HFF-Myc (cell line): ENCODE measurements at places on chromosomes 2 and 18.
A peak's percentile ranks its signal among the peaks of the same experiment; 100 is the strongest.

DNA sequence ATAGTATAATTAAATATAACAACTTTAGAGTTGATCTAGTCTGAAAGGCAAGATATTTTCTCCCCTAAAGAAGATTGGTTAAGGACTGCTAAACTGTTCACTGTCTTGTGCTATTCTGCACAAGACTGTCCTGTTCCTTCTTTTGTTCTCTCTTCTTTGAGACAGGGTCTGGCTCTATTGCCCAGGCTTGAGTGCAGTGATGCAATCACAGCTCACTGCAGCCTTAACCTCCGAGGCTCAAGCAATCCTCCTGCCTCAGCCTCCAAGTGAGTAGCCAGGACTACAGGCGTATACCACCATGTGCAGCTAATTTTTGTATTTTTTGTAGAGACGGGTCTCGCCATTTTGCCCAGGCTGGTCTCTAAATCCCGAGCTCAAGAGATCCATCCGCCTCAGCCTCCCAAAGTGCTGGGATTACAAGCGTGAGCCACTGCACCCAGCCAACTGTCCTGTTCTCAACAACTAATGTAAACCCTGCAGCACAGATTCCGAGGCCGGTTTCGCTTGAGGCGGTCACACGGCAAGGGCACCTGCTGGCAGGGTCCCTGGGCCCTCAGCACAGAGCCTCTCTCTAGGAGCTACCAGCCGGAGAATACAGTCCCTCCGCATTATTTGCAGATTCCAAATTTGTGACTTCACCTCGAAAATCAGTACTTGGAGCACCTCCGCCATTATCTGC lies 16.4 kb downstream of the PXDN start:
- no peak for DNase-seq

DNA sequence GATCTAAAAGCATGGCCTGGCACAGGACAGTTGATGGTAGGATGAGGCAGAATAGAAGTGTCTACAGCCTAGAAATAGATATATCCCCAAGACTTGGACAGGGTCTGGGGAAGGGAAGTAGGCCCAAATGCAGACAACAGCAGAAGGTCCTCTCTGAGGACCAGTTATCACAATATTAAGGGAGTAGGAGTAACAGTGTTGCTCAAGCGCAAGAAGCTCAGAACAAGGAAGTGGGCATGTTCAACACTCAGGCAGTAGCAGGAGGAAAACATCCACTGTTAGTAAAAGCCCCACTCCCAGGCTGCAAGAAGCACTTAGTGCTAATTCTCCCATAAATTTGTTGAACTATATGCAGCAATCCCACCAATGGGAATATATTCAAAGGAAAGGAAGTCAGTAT lies 314.7 kb downstream of the METTL4 start:
- no peak for DNase-seq

DNA sequence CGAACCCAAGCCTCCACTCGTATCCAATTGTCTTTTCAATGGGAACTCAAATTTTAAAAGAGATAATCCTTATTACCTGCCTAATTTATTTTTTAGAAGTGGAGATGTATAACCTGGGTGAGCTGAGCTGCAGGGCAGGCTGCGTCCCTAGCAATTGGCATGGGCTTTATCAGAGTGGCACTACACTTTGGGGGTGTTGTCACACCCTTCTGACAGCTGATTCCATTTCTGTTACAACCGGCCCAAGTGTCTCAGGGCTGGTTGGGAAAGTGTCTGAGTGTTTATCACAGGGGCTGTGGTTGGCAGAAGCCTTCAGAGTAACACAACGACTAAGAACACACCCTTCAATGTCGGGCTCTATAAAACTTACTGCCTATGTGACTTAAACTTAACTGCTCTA lies 295.0 kb downstream of the SMAD2 start:
- no peak for DNase-seq

- DNase-seq = no peak
These were observed 19.9 kb upstream of the BCL2L11 start for GRCh38 chr2:111100765-111101162.

- DNase-seq = no peak
These were observed 113.7 kb upstream of the SPRED2 start for GRCh38 chr2:65545837-65546805.

- DNase-seq = no peak
These were observed 550 bp downstream of the MYL12B start for GRCh38 chr18:3262234-3263131.

DNA sequence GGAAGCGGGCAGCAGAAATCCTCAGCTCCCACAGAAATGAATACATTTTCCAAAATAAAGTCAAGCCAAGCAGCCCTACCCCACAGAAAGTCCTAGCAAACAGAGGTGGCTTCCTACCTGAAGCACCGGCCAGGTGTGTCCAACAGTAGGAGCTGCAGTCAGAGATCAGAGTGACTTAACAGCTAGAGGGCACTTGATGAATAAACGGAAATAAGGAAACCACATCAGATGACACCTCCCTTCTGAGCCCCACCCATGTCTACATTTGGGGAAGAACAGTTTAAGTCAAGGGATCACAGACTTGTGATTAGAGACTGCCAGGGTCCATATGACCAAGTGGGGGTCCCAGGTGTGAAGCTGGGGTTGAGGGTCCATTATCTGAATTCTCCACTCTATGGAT lies at the start of gene CXCR1:
Gene CXCR1, minus strand, starts transcription at position 172 of the 400 bp plus-strand sequence. CDS start 1,751 bp downstream, outside the sequence.
- DNase-seq = no peak

- DNase-seq = no peak
These were observed 10.2 kb downstream of the ACKR3 start for GRCh38 chr2:236579746-236580315.

DNA sequence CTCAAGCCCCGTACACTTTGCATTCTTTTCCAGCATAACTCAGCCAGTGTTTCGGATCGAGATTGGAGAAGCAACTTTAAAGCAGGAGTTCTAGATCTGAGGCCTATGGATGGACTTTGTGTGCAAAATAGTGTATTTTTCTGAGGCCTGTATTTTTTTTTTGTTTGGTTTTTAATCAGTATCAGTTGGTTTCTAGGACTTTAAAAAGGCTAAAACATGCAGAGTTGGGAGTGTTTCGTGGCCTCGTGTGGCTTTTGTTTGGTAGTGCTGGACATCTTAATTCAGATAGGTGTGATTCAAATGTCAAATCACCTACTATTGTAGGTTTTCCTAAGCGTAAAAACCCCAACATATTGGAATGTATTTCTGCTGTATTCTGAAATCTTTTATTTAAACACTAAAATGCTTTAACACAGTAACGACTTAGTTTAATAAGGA lies 282 bp upstream of the PUS10 start:
- DNase-seq = peak; percentile 7

GRCh38 chr2:161245671-161246070 lies 62.6 kb upstream of the PSMD14 start:
- no peak for DNase-seq

DNA sequence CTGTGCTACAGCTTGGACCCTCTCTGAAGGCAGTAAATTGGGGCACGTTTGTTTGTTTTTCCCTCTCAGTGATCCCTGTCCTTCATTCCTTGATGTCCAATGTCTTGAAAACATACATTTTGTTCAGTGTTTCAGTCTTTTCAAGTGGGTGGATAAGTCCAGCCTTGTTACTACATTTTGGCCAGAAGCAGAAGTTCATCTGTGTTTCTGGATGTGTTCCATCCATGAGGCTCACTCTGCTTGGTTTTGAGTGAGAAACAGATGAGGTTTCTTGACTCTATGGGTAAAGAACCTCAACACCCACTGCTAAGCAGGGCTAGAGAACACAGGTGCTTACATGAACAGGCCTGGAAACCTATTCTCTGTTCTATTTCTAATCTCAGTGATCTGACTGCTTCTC lies 74.5 kb upstream of the RFX8 start:
- DNase-seq = no peak

- no peak for DNase-seq
These were observed 102.8 kb downstream of the CAPN13 start for GRCh38 chr2:30704309-30705020.

- no peak for DNase-seq
These were observed 121.1 kb downstream of the LAMA3 start for GRCh38 chr18:23810396-23810795.

- DNase-seq = no peak
These were observed 69.5 kb upstream of the TGIF1 start for GRCh38 chr18:3380384-3380961.

DNA sequence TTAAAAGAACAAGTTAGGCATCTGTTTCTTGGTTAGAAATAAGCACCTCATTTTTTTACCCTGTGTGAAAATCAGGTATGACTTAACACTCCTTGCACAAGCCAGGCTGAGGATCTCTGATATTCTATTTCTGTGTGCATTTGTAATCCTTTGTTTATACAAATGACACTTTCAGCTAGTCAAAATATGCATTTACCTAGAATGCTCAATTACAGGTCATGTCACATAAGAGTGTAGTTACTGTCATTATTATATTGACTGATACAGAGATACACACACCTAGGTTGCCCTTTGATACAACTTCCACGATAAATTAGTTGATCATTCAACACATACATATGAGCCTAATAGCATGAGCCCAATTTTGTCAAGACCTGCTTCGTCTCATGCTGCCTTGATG lies 144.3 kb downstream of the CHST9 start:
- no peak for DNase-seq

GRCh38 chr2:189176516-189176915 lies 3.0 kb downstream of the COL5A2 start:
- no peak for DNase-seq

GRCh38 chr2:38486213-38487026 lies 109.3 kb upstream of the ATL2 start:
- DNase-seq = no peak

GRCh38 chr18:57077786-57078552 lies 68.9 kb upstream of the BOD1L2 start:
- DNase-seq = no peak

- no peak for DNase-seq
These were observed 1579.5 kb downstream of the LRP1B start for GRCh38 chr2:140551287-140551686.

DNA sequence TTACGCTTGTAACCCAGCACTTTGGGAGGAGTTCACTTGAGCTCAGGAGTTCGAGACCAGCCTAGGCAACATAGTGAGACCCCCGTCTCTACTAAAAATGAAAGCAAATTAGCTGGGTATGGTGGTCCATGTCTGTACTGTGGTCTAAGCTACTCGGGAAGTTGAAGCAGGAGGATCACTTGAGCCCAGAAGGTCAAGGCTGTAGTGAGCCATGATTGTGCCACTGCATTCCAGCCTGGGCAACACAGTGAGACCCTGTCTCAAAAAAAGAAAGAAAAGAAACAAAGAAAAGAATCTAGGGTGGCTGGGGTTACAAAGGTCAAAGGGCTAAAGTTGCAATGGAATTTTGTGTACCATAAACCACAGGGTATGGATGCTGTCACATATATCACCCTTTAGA lies 41.3 kb downstream of the KIF3C start:
- DNase-seq = no peak

DNA sequence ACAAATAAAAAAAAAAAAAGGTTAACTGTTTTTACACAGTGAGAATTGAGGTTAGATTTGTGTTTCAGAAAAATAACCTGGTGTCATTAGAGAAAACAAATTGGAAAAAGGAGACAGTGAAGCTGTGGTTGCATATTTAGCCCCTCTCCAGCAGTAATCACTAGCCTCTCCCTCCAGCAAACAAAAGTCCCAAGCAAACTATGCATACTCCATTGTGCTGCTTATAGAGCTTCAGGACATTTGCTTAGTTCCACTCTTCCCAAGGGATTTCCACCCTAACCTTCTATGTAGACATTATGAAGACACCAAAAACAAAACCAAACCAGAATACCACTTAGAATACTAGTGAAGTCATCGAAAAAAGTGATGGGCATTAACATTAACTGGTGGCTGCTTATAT lies 534.2 kb upstream of the CDH2 start:
- DNase-seq = no peak

DNA sequence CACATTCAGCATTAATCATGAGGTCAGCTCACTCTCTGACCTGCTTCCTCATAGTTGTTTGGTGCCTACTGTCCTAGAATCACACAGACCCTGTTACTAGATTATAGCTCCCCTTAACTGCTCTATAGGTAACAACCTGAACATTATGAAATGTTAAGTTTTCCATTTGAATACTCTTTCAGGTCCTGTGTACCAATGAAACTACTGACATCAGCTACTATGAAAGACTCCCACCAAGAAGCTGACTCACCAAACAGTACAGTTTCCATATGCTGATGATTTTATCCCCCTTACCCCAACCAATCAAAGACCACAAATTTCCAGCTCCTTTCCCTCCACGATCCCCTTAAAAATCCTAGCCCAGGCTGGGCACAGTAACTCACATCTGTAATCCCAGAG lies 56.3 kb downstream of the SRBD1 start:
- peak; percentile 33 for DNase-seq

GRCh38 chr2:226179010-226179409 lies 620.6 kb downstream of the IRS1 start:
- DNase-seq = no peak

- no peak for DNase-seq
These were observed 30.7 kb upstream of the KLHL14 start for GRCh38 chr18:32803568-32803967.

DNA sequence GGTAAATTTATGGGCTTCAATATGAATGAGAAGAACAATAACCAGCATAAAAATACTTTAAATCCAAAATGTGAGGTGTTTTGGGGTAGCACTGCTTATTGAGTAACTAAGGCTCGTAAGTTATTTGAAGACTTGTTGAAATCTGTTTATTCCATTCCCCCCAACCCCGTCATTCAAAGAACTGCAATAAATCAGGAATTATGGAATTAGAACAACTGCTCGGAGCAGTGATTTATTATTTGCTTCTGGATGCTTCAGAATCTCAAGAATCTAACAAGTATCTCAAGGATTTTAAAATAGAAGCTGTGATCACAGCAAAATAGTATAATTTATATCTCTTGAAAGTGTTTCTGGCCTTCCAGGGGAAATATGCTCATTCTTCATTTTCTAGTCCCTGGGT lies 86.8 kb downstream of the EML6 start:
- DNase-seq = no peak

GRCh38 chr2:65227020-65227455 lies 593 bp upstream of the ACTR2 start:
- no peak for DNase-seq

GRCh38 chr2:231674587-231675338 lies 33.6 kb upstream of the PTMA start:
- DNase-seq = no peak

GRCh38 chr2:95300450-95300849 lies 3.3 kb downstream of the KCNIP3 start:
- no peak for DNase-seq

DNA sequence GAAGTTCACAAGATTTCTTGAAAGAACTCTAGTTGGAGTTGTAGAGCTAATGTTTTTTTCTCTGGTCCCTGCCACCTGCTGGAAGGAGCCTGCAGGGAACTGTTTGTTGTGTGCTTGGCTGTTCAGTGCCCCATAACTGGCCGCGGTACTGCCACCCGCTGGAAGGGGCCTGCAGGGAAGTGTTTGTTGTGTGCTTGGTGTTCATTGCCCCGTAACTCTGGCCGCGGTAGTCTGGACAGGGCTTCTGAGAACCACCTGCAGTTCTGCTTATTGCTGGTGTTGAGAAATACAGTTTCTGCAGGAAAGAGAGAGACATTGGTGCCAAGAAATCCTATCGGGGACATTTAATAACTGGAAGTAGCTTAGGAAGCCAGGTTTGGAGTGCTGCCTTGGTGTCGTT lies 58.1 kb downstream of the AGAP1 start:
- peak; percentile 24 for DNase-seq
